ENCODE measurements at places on chromosomes 2 and 18.
A peak's percentile ranks its signal among the peaks of the same experiment; 100 is the strongest.

- no peak overlapping the region for H3K4me3 ChIP-seq
- no peaks in the 10 kb centered on the region for H3K4me1 ChIP-seq
These were observed 80.4 kb downstream of the CELF4 start for GRCh38 chr18:37484983-37485834.

DNA sequence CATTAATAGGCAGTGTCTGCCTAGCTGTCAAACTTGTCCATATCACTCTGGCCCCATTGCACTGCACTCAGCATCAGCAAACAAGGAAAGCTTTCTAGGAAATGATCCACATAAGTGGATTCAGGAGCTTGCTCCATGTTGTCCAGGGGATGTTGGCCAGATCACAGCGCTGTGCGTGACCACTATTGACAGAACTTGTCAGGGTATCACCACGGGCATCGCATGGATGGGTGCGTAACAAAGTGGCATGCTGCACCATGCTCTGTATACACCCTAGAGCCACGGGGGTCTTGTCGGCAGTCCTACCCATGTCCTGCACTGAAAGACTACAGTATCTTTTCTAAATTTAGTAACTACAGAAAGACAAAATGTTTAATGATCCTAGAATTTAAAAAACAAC lies 15.6 kb downstream of the SATB2 start:
- no peak overlapping the region for H3K4me3 ChIP-seq
- no peak for DNase-seq
- peaks cover 4% of the 10 kb centered on the region for H3K36me3 ChIP-seq
- H3K4me1 ChIP-seq, result no peaks in the 10 kb centered on the region
- H3K27me3 ChIP-seq, result no peaks in the 10 kb centered on the region

- DNase-seq, result no peak
- H3K27me3 ChIP-seq, result no peaks in the 10 kb centered on the region
- H3K36me3 ChIP-seq, result no peaks in the 10 kb centered on the region
- no peak overlapping the region for H3K27ac ChIP-seq
- H3K4me3 ChIP-seq, result no peak overlapping the region
These were observed 69.7 kb downstream of the LYPD6 start for GRCh38 chr2:149399934-149400615.

- H3K36me3 ChIP-seq, result no peaks in the 10 kb centered on the region
- no peaks in the 10 kb centered on the region for H3K4me1 ChIP-seq
- H3K4me3 ChIP-seq, result no peak overlapping the region
- H3K27ac ChIP-seq, result no peak overlapping the region
- H3K27me3 ChIP-seq, result no peaks in the 10 kb centered on the region
- no peak for DNase-seq
These were observed 377.7 kb upstream of the MEX3C start for GRCh38 chr18:51575171-51575570.

GRCh38 chr2:68936889-68937288 lies 15.8 kb downstream of the GKN2 start:
- H3K4me3 ChIP-seq, result no peak overlapping the region
- H3K27me3 ChIP-seq, result no peaks in the 10 kb centered on the region
- no peaks in the 10 kb centered on the region for H3K36me3 ChIP-seq

GRCh38 chr2:166563894-166564293 lies 69.8 kb upstream of the SCN7A start:
- no peaks in the 10 kb centered on the region for H3K27me3 ChIP-seq
- no peak overlapping the region for H3K4me3 ChIP-seq
- H3K36me3 ChIP-seq, result no peaks in the 10 kb centered on the region
- no peak for DNase-seq

DNA sequence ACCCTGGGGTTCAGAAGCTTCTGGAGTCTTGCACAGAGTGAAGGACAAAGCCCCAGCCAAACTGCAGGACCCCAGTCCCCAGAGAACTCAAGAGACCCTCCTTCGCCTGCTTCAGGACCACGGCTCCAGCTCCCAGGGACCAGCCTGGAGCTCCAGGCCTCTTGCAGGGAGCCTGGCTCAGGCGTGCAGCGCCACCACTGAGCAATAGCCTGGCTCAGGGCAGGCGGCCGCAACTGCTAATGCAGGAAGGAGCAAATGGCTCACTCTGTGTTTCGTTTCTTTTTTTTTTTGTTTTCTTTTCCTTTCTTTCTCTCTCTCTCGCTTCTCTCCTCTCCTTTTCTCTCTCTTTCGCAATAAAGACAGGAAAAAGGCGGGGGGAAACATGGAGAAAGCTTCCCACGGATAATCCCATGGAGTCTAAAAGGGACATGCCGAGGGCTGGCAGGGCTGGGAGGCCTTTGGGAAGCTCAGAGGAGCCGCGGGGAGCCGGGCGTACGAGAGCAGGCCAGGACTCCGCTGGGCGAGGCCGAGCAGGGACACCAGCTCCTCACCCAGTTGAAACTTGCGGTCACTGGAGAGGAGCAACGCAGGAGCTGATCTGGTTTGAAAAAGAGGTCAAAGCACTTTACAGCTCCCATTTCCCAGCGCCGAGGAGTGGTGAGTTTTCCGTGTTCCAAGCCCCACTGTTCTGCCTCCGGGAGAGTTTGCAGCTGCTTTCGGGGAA lies 244.8 kb downstream of the TWIST2 start:
- no peak overlapping the region for H3K4me3 ChIP-seq
- H3K27me3 ChIP-seq, result no peaks in the 10 kb centered on the region
- no peak overlapping the region for H3K27ac ChIP-seq
- DNase-seq, result no peak
- H3K4me1 ChIP-seq, result no peaks in the 10 kb centered on the region
- H3K36me3 ChIP-seq, result peaks cover 41% of the 10 kb centered on the region

- no peak overlapping the region for H3K4me3 ChIP-seq
- no peaks in the 10 kb centered on the region for H3K36me3 ChIP-seq
- DNase-seq, result no peak
- no peaks in the 10 kb centered on the region for H3K27me3 ChIP-seq
- no peak overlapping the region for H3K27ac ChIP-seq
- H3K4me1 ChIP-seq, result peaks cover 9% of the 10 kb centered on the region
These were observed 58.5 kb downstream of the SMAD7 start for GRCh38 chr18:48892146-48892855.

DNA sequence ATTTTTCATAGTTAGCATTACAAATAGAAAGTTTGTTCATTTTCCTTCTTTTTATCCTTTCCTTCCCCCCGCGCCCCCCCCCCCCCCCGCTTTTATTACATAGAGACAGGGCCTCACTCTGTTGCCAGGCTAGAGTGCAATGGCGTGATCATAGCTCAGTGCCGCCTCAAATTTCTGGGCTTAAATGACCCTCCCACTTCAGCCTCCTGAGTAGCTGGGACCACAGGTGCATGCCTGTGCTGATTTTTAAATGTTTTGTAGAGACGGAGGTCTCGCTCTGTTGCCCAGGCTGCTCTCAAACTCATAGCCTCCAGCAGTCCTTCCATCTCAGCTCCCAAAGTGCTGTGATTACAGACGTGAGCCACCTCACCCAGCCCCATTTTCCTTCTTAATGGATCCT lies 91.2 kb upstream of the ALPP start:
- H3K27me3 ChIP-seq, result no peaks in the 10 kb centered on the region
- no peaks in the 10 kb centered on the region for H3K36me3 ChIP-seq
- H3K4me1 ChIP-seq, result peaks cover 1% of the 10 kb centered on the region
- H3K4me3 ChIP-seq, result no peak overlapping the region
- no peak overlapping the region for H3K27ac ChIP-seq

DNA sequence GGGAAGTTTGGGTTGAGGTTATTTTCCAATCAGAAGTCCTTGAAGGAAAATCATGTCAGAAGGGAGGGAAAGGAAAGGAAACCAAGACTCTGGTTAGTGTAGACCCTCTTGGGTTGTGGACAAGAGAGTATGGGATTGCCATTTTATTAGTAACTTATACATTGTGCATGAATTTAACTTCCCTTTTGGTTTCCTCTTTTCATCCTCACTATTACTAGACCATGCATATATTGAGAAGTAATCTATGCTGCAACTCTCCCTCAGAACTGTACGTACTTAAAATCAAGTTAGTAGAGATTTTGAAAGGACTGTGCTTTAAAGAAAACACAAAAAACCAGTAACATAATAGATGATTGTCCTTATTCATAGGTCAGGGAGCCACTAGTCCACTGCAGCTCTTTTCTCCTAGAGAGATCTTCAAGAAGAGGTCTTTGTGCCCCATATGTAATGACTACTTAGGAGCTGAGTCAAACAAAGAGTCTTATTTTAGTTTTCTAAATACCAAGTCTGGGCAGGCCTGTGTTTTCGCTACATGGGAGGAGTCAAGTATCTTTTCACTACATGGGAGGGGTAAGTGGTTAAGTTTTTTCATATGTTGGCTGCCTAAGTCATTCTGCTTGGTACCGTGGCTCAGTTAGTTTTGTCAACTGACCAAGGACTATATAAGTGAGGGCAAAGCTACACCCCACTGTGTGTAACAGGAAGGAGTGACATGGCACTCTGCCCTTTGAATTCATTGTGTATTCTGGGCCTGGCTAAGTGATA lies 25.2 kb upstream of the FAM117B start:
- H3K36me3 ChIP-seq, result no peaks in the 10 kb centered on the region
- no peak overlapping the region for H3K4me3 ChIP-seq
- no peaks in the 10 kb centered on the region for H3K4me1 ChIP-seq
- no peak overlapping the region for H3K27ac ChIP-seq
- no peaks in the 10 kb centered on the region for H3K27me3 ChIP-seq

DNA sequence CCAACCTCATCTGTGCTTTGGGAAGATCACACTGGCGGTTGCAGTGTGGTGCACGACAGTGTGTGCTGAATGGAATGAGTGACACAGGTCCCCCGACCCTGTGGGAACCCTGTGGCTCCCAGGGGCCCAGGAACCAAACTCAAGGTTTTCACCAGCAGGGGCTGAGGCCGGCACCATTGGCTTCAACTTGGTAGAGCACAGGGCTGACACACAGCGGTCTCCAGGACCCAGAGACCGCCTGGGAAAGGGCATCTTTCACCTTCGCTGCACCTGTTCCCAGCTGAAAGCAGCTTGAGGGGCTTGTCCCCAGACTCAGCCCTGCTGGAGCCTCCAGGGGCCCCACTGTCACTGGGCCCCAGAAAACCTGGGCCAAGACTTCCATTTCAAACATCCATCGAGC lies 59.0 kb upstream of the ODC1 start:
- DNase-seq, result no peak
- H3K4me3 ChIP-seq, result no peak overlapping the region
- no peaks in the 10 kb centered on the region for H3K36me3 ChIP-seq
- H3K4me1 ChIP-seq, result no peaks in the 10 kb centered on the region
- no peak overlapping the region for H3K27ac ChIP-seq
- peaks cover 47% of the 10 kb centered on the region for H3K27me3 ChIP-seq

GRCh38 chr2:234694244-234695013 lies 197.5 kb upstream of the ARL4C start:
- no peaks in the 10 kb centered on the region for H3K36me3 ChIP-seq
- H3K27ac ChIP-seq, result peak overlapping the region; percentile 49
- H3K27me3 ChIP-seq, result no peaks in the 10 kb centered on the region
- no peak overlapping the region for H3K4me3 ChIP-seq
- peaks cover 10% of the 10 kb centered on the region for H3K4me1 ChIP-seq

GRCh38 chr2:143600116-143600515 lies 470.9 kb downstream of the ARHGAP15 start:
- no peaks in the 10 kb centered on the region for H3K4me1 ChIP-seq
- no peak overlapping the region for H3K27ac ChIP-seq
- H3K27me3 ChIP-seq, result no peaks in the 10 kb centered on the region
- DNase-seq, result peak; percentile 61
- H3K4me3 ChIP-seq, result no peak overlapping the region
